ENCODE measurements at places on chromosomes 2 and 18.

DNA sequence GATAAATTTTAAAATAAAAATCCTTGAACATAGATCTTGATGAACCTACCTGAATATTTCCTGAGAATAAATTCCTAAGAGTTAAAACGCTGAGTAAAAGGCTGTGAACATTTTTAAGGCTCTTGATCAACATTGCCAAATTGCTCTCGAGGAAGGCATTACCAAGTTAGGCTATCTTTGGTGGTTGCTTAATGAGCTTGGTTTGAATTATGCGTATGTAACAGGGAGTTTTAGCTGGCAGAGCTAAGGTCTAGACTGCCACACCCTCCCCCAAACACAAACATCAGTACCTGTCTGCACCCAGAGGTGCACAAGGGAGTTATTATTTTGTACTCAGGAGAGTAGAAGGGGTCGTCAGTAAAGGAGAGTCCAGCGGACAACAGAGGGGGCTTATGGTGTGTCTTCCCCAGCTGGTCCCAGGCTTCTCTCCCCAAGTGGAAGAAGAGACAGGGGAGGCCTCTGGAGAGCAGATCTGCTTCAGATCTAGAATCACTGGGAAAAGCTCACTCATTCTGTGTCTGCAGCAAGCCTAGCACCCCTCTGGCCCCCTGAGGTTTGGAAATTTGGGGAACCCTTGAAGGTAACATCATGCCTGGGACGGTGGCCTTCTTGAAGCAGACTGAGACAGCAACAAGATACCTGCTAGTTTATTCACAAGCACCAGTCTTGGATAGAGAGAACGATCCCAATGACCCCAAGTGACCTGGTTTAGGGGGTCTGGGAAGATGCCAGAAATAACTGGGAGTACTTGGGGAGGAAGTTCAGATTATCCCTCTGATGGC, 197.2 kb upstream of the ID2 start:
- DNase-seq, result no peak

- DNase-seq, result no peak
Observed at GRCh38 chr2:70498528-70498927, 55.1 kb downstream of the TGFA start.

- no peak for DNase-seq
Observed at GRCh38 chr2:5515693-5516092, 176.5 kb upstream of the SOX11 start.

DNA sequence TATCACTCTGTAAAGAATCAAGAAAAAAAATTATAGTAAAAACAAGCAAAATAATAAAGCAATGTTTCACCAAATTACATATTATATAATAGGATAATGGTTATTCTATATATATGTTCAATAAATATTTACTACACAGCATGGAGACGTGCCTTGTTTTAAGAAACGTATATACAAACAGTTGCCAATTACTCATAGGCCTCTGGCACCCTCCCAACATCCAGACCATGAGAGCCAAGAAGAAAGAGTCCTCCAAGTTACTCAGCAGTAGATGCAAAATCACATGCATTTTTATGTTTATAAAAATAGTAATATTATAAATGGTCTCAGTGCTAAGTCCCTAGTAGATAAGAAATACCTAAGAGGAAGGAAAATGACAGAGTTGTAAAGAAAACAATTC, 64.8 kb downstream of the REV1 start:
- no peak for DNase-seq

DNA sequence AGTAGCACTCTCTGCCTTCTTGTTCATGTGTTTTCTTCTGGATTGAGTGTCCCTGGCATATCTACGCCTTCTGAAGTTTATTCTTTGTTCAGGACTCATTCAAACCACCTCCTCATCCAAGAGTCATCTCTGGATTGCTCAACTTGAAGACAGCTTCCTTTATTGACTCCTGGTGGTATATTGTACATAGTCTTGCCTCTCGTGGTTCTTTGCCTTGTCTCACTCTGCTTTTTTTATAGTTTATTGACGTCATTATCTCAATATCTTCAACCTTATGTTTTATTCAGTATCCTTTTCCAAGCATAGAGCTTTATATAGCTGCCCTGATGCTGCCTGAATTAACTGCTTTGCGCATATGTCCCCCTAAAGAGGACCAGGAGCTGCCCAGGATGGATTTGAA, 161.7 kb downstream of the INSIG2 start:
- no peak for DNase-seq

DNA sequence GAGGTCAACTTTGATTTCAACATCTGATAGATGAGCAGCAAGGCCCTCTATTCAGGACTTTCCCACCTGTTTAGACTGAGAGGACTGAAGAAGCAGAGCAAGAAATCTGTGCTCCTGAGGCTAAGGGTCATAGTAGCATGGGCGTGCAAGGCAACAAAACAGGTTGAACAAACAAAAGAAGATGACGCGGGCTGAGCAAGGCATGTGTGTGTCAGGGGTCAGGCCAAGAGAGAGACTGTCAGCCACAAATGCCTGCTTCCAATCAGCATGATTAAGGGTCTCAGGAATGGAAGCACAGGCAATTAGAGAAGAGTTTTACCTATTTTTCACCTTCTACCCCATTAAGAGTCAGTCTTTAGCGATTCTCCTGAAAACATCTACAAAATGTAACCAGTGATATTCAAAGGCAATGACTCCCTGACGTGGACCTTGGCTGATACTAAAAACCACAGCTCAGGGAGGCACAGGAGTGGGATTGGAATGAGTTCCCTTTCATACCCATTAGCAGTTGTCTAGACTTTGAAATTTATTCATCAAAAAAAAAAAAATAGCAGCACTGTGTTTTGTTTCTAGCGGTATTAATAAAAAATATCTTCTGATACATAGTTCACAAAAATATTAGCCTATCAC, 81.9 kb downstream of the DYNAP start:
- DNase-seq, result no peak

DNA sequence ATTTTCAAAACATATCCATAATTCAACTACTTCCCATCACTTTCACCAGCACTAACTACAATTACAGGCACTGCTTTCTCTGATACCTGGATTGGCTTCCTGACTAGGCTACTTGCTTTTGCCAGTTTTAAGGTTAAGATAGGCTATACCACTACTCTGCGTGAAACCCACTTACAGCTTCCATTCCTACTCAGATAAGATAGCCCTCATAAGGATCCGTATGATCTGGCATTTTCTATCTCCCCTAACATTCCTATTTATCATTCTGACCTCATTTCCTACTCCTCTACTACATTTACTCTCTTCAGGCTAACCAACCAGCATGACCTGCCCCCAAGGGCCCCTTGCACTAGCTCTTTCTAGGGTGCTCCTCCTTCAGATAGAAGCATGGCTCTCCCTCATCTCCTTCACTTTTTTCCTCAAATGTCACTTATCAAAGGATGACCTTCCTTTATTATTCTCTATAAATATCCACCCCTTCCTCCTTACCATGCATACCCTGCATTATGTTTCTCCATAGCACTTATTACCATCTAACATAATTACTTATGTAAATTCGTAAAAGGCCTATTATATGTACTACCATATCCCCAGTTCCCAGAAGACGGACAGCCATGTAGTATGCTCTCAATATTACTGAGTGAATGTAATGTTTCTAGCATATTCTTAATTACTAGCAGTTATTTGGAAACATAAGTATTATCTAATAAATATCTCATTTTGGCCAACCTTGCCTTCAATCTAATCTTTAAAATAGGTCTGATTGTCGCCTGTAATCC, 4.4 kb downstream of the TIA1 start:
- no peak for DNase-seq

- peak; percentile 41 for DNase-seq
Observed at GRCh38 chr18:21703241-21703820, 1.2 kb downstream of the ABHD3 start.

DNA sequence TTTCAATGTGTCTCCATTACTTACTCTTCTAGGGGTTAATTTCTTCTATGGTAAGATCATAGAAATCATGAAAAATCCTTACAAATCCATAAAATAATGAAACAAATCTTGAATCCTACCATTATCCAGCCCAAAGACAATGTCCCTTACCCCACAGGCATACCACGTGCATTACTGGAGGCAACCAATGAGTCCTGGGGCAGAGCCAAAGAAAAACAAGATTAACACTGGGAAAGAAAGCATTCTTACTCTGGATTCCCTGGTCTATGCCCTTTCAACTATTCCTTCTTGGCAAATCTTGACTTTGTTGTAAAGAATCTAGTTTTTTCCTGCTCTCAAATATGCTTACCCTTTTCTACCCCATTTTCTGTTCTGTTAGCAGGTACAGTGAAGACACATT, 3.1 kb upstream of the GALNT1 start:
- no peak for DNase-seq

DNA sequence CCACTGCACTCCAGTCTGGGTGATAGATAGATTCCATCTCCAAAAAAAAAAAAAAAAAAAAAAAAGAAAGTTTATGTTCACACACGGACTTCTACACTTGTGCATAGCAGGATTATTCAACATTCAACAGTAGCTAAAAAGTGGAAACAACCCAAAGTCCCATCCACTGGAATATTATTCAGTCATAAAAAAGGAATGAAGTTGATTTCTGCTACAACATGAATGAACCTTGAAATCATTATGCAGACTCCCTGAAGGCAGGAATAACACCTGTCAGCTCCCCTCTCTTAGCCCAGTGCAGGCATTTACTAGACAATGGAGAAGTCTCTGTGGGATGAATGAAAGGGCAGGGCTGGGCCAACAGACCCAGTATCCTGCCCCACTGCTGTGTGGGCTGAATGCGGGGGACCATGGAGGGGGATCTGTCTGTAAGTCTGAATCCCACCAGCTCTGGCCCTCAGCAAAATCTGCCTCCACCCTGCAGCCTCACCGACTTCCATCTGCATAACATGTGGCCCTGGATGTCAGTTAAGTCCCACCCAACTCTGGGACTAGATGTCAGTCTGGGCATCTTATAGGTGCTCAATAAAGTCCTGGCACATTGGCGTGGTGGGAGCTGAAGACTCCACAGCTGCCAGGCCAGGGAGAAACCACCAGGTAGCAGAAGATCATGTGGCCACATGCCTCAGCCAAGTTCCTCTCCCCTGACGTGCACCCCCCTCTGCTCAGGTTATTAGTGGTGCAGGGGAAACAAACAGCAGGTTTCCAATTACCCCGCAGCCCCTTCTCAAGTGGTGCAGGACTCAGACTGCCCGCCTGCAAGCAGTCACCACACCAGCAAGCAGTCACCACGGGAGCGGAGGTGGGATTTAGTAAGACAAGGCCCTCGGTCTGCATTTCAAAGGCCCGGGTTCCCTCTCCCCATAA, 8.9 kb downstream of the ZFP36L2 start:
- no peak for DNase-seq

GRCh38 chr18:58091099-58091611, 47.1 kb downstream of the NEDD4L start:
- no peak for DNase-seq

- no peak for DNase-seq
Observed at GRCh38 chr2:202944408-202944807, 32.3 kb downstream of the CARF start.

DNA sequence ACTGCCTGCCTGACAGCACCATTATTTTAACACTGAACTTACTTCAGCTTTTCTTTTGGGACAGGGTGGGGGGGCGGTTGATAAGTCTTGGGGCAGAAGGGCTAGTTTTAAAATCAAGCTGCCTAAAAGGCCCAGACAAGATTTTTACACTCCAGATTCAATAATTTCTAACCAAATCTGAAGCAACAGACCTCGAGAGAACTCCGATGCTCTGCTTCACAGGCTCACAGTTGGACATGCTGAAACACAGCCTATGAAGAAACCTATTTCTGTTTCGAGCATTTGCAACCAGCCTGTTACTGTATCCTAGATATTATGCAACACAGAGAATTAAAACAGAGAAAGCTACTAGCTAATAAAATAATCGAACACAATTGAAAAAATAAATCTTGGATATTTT, 1.3 kb upstream of the MYT1L start:
- no peak for DNase-seq

DNA sequence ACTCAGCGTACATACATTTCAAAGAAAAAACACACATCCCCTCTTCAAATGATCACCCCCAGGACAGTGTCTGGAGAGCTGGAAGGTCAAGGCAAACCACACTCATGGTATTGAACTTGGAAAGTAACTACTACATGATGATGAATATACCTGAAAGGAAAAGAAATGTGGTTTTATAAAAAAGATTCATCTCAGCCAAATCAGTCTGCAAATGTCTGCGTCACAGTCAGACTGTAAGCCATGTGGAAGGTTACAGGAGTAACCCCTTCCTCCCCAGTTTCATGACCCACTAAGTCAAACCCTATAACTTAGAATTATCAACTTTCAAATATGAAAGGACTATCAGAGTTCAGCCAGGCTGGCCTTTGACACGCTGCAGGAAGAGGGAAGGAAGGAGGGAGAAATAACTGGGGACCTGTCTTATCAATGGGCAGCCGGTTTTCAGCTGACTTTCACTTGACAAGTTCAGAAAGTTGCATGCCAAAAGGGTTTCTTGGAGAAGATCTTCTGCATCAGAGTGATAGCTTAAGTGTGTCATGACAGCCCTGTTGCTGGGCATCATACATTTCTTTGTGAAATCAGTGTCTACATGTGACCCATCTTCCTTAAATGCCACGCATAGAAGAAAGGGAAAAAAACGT, 7.0 kb upstream of the BMP10 start:
- DNase-seq, result no peak

DNA sequence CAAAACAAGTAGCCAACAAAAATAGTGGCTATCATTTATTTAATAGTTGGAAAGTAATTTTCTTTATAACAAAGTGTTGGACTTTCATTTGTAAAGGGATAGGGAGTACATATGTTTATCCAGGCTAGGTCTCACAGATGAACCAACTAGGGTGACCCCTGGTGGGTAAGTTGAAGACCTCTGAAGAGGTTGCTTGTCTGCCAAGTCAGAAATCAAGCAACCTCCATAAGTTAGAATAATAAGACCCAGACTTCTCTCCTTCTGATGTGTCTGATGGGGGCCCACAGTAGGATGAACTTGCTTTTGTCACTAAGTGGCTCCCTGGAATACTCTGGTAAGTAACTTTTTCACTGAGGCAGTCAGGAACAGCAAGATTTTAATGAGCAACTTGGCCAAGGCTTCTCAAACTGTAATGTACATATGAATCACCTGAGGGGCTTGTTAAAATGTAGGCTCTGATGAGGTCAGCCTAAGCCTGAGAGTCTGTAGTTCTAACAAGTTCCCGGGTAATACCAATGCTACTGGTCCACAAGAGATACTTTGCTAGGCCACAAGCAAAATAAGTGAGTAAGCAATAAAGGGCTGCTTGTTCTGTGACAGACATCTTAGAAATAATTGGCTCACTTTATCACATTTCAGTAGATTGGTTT, 319.6 kb downstream of the PIK3C3 start:
- DNase-seq, result no peak

- DNase-seq, result no peak
Observed at GRCh38 chr2:26164231-26164630, 8.7 kb upstream of the GAREM2 start.

DNA sequence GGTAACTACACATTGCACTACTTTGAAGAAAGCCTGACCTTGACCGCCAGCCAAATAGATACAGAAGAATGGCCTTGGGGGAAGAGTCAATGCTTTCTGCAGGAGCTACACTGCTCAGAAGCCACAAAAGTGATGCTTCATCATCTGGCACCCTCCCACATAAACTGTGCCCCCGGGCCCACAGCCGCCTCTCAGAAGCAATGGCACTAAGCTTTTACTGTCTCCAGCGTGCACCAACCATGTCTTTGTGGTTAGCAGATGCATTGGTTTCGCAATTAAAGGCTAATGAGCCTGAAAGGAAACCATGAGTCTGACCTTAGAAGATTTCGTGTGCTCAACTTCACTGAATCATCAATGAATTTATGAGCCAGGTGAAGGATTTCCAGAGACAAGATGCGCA, 209.4 kb upstream of the TRIB2 start:
- DNase-seq, result no peak

- DNase-seq, result no peak
Observed at GRCh38 chr18:53503914-53504441, 720.5 kb downstream of the MBD2 start.

GRCh38 chr18:25244170-25244569, 107.8 kb downstream of the ZNF521 start:
- no peak for DNase-seq

All from ureter (tissue), 1 donor.